ENCODE measurements at places on chromosomes 7 and 10. TPM values are rescaled to one million over a fixed set of nuclear protein-coding genes. Genes with fewer than 3 reads are reported as not detected.

OPALIN gene
- not detected for polyA plus RNA-seq

C10orf62 gene
- not detected for polyA plus RNA-seq

GNGT1 gene
- not detected for polyA plus RNA-seq

NSMCE4A gene
- polyA plus RNA-seq: 40.0 TPM

EMX2 gene
- 9.0 TPM for polyA plus RNA-seq

SCIN gene
- 0.80 TPM for polyA plus RNA-seq

ASNS gene
- 11.3 TPM for polyA plus RNA-seq

APBB1IP gene
- 3.9 TPM for polyA plus RNA-seq

GRCh38 chr7:68247126-68247525 lies 1250.5 kb downstream of the TYW1 start:
- no peak for DNase-seq

- DNase-seq: peak; percentile 84
These were observed 76.2 kb downstream of the VIPR2 start for GRCh38 chr7:159068488-159068811.

- DNase-seq: no peak
These were observed 80.4 kb downstream of the NRBF2 start for GRCh38 chr10:63213489-63213888.

DNA sequence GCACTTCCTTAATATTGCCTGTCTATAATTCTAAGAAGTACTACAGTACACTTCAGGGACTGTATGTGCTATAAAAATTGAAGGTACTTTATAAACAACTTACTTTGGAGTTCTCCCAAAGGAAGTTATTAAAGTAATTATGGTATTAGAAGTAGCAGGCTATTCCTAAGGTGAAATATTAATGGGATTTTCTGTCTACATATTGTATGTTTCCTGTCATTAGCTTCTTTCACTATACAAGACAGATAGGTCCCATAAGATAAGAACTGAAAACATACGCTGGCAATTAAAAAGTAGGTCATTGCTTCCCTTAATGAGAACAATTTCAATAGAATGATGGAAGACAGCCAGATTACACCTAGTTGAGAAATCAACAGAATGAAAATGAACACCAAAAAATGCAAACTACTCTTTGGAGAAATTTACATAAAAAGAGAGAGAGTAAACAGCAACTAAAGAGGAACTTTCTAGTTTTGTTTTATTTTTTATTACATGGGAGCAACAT lies 147.0 kb downstream of the HBP1 start:
- no peak for DNase-seq

GRCh38 chr7:32142649-32143048 lies 72.4 kb upstream of the PDE1C start:
- DNase-seq: no peak
